Inflammatory macrophage treated with lipopolysaccharide for 4 hours (primary cell): ENCODE measurements at places on chromosomes 1 and 21.
A peak's percentile ranks its signal among the peaks of the same experiment; 100 is the strongest.

DNA sequence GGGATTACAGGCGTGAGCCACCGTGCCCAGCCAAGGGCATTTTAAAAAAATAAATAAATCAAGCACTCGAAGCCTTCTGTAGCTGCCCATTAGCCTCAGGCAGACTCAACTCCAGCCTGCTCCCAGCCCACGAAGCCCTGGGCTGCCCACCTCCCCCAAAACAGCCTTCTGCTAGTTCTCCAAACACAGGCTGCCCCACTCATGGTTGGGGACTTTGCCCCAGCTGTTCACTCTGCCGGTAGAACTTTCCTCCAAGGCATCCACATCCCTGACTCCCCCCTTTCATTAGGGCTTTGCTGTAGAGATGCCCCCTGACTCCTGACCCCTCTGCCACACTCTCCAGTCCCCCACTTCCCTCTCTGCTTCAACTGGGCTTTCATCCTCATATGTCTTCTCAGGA is 29.7 kb upstream of the LAPTM5 start:
- DNase-seq = no peak

DNA sequence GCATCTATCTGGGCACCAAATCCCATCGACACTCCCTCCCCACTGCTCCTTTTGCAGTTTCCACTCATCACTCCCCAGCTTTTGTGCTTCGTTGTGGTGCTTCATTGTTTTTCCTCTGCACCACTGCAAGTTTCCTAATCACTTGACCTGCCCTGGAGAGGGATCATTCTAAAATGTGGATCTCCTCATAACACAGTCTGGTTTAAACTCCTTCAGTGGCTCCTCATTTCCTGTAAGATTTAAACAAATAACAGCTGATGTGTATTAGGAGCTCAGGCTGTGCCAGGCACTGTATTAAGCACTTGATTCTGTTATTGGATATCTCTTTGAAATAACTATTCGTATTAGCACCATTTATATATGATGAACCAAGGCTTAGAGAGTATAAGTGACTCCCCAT is 51.3 kb downstream of the MAP10 start:
- no peak for DNase-seq

DNA sequence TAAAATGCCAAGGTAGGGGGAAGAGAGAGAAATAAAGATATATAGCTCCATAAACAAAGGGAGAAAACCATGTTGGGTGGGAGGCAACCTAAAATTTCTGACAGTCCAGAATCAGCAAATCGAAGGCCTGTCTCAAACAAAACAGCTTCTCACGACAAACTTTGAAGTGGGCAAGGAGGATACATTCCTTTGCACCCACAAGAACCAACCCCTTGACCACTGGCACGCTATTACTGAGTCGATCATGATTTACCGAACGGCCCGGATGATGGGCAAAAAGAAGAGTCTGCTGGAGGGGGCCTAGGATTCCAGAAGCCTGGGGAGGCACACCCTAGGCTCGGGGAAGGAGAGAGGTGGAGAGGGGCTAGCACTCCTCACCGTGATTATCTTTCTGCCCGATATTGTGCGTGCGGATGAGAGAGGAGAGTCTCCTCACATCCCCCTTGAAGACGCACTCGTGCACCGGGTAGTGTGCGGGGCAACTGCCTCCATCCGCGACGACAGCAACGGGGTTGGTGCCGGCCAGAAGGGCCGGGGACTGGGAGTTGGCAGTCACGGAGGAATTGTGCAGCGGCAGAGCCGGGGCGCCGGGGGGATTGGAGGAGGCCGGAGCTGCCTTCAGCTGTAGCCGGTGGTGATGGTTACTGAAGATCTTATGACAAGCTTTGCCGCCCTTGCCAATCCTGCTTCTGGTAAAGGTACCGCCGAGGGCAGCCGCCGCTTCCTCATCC is 756 bp downstream of the ANKRD13C start:
- no peak for DNase-seq

GRCh38 chr1:189429610-189430009 is 1048.1 kb downstream of the BRINP3 start:
- DNase-seq = no peak

- no peak for DNase-seq
Measured at GRCh38 chr21:41429925-41430491, 4.0 kb downstream of the MX1 start.

- peak; percentile 85 for DNase-seq
Measured at GRCh38 chr1:67723620-67724019, 38.6 kb downstream of the GADD45A start.
